ENCODE measurements at places on chromosomes 3 and 15.

DNA sequence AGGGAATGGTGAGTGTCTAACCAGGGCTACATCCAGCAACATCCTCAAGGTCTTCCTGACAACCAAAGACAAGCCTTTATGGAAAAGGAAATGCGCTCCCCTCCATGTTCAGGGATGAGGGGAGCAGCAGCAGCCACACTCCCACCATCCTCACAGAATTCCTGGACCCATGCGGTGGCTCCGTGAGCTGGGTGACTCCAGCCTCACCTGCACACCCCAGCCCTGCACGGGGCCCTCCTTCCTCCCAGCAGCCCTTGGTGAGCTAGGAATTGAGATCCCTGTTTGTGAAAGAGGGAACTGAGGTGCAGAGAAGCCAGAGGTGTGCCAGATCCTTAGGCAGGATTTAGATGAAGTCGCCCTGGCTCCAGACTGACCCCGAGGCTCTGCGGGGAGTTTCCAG, 52.3 kb downstream of the GRIP2 start:
- no peak for DNase-seq

GRCh38 chr3:5022966-5023776, 43.9 kb downstream of the BHLHE40 start:
- DNase-seq: no peak

GRCh38 chr15:63004211-63004610, 38.3 kb upstream of the TPM1 start:
- DNase-seq: no peak

GRCh38 chr3:136385457-136385856, 135.3 kb downstream of the PCCB start:
- no peak for DNase-seq

GRCh38 chr3:154059833-154060232, 61.4 kb upstream of the ARHGEF26 start:
- DNase-seq: no peak

GRCh38 chr15:49187549-49188245, 17.6 kb downstream of the GALK2 start:
- no peak for DNase-seq

GRCh38 chr3:52036829-52037228, 19.5 kb downstream of the DUSP7 start:
- no peak for DNase-seq

- no peak for DNase-seq
Measured at GRCh38 chr15:41060505-41060904, 55.6 kb downstream of the INO80 start.

- DNase-seq: no peak
Measured at GRCh38 chr3:140455521-140456214, 222.2 kb upstream of the TRIM42 start.

- no peak for DNase-seq
Measured at GRCh38 chr3:156472150-156472549, 82.8 kb downstream of the SSR3 start.

DNA sequence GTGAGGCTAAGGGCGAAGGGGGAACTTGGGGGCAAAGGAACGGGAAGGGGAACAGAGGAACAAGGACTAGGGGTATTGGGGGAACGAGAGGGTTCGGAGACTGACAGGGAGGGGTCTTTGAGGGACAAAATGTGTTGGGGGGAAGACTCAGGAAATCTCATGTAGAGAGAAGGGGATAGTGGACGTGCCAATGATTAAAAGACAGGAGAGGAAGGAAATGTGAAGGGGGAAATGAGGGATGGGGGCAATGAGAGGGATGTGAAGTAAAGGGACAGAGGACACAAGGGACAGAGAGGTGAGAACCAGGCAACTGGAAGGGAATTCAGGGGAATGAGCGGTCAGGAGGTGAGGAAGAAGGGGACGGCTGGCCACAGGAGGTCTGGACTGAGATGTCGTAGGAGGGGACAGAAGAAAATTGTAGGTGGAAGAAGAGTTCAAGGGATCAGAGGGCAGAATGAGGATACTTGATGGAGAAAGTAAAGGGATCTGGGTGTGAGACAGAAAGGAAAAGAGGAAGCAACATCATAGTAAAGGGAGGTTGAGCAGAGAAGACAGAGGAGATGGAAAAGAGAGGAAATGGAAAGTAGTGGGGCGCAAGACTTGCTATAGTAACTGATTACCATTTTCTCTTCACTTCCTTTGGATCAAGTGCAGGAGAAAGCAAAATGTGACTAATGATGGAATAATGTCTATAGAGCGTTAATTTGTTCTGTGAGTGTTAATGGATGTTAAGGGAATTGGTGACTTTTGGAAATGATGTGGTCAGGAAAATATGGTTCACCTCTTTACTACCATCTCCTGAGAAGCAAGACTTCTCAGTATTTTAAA, 749 bp downstream of the RAB8B start:
- DNase-seq: no peak

DNA sequence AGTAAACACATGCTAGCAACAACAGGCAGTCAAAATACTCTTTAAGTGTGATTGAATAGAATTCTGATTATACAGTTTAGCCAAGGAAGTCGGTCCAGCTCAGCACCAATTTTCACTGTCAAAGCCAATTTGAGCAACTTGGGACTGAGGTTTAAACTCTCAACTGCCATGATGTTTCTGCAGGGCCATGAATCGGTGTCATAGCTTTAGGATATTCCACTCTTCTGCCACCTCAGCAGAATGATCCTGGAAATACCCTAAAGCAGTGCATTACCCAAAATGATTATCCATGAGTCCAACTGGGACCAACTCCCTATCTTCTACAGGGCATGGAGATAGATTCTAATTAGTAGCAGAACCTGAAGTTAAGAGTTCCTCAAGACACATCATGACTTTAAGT, 262.4 kb downstream of the RORA start:
- no peak for DNase-seq

DNA sequence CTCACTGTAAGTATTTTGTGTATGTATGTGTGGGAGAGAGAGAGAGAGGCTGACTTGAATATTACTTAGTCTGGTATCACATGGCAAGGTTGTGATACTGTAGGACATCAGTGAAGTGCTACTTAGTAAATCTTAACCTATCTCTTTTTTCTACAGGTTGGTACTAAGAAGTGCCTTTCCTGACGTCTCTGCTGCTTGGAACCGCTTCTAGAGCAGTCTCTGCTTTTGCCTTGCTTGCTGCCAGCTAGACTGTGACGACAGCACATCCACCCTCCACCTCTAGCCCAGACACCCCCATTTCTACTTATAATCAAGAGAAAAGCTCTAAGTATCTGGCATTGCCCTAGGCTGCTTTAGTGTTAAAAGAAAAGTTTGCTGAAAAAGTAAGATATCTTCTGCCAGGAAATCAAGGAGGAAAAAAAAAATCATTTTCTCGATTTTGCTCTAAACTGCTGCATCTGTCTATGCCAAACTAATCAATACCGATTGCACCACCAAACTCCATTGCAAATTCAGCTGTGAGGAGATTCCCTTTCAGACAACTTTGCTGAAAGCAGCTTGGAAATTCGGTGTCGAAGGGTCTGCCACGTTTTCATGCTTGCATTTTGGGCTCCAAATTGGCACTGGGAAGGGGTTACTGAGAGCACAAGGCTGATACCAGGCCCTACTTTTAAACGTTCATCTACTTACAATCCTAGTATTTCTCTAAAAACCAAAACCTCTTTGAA, 30.7 kb downstream of the MBNL1 start:
- DNase-seq: no peak

DNA sequence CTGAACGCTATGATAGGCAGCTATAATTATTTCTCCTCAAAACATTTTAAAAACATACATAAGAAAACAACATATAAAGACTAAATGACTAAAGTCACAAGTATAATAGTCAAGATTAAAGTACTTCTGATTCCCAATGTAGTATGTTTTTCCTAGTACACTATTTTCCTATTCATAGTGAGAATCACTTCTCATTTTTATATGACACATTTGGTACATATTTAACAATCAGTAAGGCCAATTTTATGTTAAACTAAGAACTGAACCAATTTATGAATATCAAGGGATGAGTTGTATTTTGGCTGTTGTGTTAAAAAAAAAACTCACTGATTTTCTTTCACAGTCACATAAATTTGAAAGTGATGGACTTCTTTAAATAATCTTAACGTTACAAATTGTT, 79.7 kb downstream of the DENND4A start:
- DNase-seq: no peak

GRCh38 chr15:43325039-43325684, 5.2 kb downstream of the LCMT2 start:
- no peak for DNase-seq

DNA sequence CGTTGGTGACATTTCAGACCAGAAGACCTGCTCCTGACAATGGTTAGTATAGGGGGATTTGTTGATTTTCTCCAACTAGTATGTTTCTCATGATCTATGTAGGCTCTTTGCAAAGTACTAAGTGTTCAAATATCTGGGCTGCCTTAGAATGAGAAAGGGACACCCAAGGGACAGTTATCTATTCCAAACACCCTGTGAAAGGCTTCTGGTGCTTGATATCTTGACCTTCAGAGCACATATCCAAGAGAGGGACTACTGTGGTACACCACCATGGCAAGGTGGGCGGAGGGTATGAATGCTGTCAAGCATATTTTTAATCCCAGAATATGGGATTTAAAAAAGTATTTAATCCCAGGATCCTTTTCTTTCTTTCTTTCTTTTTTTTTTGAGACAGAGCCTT, 1.1 kb downstream of the FANCD2OS start:
- DNase-seq: no peak

DNA sequence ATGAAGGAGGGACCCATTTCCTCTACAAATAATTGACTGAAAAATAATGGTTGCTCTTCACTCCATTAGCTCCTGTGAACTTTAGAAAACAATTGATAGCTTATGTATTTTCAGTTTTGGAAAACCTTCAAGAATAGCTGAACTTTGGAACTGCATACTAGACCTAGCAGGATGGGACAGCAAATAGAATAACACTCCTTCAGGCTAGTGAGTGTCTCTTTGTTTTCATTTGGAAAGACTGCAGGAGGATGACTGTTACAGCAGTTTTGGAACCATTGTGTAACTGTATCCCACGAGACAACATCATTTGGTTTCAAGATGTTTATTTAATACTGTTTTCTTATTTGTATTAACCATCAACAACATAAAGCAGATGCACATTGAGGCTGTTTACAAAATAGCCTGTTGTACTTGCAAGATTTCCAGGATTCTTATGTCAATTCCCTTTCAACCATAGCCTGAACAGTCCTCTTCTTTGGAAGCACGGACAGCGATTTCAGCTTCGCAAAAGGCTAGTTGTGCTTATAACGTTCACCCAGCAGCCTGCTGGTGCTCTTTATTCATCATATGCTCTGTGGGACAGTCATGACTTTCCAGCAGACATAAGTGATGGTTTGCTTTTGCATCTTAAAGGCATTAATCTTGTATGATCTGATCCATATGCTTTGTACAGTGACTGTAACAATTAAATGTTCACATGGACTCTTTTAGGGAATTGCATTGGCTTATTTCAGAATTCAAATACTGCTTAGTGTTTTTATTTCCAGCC, 335.5 kb downstream of the IL5RA start:
- DNase-seq: no peak

DNA sequence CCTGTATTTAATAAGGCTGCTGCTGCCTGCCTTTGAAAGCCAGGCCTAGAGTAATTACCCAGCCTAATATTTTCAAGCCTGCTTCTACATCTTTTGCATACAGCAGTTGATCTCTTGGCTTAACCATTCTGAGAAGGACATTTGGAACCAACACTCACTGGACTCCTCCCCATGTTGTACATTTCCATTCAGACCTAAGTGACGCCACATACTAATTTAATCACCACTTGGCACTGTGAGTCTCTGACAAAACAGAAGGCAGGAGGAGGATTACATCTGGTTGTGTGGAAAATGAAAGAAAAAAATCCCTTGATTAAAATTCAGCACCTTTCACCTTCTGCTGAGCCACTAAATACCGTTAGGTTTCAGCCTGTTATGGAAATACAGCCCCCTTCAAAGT, 102.2 kb upstream of the ARRDC4 start:
- DNase-seq: no peak

DNA sequence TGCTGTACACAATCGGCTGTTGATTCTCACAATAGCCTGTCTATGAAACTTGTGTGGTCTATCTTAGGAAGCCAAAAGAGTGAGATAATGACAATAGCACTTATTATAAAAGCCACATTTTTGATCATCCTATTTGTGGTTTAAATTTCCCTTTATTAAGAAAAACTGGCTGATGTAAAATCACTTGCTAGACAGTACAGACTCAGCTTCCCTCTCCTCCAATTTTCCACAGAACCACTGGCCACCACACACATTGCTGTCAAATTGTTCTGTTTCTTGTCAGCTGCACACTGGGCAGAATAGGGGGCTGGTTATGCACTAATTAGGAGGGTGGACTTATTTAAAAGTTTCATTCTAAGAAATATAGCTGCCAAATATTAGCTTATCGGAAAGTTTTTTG, 425.9 kb downstream of the EPHA3 start:
- no peak for DNase-seq

GRCh38 chr3:150251187-150252062, 156.7 kb upstream of the TSC22D2 start:
- DNase-seq: no peak

GRCh38 chr15:93974804-93975481, 256.4 kb upstream of the MCTP2 start:
- DNase-seq: no peak

- no peak for DNase-seq
Measured at GRCh38 chr3:48928679-48929078, 10.0 kb downstream of the ARIH2 start.

DNA sequence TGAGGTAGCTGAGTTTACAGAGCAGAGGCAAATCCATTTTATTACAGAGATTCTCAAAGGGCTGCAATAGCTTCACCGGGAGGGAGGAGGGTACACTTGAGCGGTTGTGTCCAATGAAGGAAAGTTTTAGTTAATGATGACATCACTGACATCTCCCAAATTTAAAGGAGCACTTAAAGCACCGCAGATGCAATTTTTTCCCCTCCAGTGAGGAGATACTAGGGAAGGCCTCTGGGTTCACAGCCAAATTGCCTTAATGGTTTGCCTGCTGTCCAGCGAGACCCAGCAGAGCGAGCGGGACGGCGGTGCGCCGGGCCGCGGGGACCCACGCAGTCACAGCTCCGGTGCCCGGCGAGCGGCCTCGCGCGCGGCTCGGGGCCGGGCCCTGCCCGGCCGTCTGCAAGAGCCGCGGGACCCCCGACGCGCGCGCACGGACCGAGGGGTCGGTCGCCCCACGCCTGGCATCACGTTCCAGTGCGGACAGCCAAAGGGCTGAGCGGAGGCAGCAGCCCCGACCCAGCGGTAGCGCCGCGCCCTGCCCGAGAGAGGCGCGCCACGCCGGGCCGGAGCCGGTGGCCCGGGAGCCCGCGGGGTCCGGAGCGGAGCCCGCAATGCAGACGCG, 160.5 kb upstream of the CHRNA7 start:
- DNase-seq: no peak

DNA sequence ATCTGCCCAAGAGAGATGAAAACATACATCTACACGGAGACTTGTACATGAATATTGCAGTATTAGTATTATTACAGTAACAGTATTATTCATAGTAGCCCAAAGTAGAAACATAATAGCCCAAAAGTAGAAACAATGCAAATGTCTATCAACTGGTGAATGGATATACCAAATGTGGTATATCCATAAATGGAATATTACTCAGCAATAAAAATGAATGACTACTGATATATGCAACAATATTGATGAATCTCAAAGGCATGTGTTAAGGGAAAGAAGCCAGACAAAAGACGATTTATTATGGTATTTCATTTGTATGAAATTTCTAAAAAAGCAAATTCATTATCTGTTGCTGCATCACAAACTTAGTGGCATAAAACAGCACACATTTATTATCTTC, 23.5 kb upstream of the ZNF639 start:
- DNase-seq: no peak
